Upper lobe of left lung (tissue), 6 donors: ENCODE measurements at places on chromosomes 5 and 9.

DNA sequence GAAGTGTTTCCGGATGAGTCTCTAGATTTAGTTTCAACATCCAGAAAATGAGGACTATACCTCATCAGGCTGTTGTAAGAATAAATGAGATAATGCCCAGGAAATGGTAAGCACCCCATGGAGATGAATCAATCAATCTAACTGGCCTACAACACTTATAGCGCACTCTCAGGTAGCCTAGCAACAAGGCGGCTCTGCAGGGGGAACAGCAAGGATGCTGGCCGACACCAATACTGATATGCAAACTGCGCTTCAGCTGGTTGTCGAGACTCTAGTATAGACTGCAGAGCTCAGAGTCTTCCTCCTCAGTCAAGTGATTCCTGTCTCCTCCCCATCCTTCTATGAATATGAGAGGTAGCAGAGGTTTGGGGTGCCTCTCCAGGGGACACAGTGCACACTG is 218.8 kb upstream of the WWC1 start:
- no peak for DNase-seq

DNA sequence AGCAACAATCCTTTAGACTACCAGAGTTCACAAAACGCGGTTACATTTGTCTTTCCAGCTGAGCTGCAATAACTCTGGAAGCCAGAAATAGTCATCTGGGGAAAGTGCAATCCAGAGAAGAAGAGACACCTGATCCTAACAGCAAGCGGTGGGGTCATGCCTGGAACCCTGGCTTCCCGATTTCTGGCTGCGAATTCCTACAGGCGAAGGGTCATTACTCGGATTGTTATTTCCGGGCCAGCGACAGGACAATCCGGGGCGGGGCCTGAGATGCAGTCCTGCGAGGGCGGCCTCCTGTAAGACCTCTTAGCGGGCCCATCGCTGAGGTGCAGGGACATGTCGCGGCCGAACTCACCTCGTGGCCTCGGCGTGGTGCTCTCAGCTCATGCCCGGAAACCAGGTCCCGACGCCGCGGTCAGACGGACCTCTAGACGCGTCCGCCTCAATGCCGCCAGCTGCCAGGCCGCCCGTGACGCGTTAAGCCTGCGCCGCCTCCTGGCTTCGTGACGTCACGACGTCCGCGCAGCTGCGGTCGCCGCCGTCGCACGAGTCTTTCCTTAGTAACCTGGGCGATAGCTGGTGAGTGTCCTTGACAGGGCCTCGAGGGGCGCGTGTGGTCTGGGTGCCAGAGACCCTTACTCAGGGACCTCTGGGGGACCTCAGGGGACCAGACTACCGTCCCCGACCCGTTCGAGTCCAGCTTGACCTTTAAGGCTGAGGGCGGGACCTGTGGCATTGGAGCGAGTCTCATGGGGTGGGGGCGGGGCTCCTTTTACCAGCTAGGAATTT is at the start of the genes MRRF and RBM18:
Gene MRRF, plus strand, starts transcription at position 523 of the 789 bp plus-strand sequence. CDS start 6,010 bp downstream, outside the sequence.
Gene RBM18, minus strand, starts transcription at position 481 of the 789 bp plus-strand sequence. CDS start 3,348 bp downstream, outside the sequence.
- peak; percentile 99 for DNase-seq

- no peak for DNase-seq
These were observed 38.0 kb downstream of the VAV2 start for GRCh38 chr9:133953976-133954709.

DNA sequence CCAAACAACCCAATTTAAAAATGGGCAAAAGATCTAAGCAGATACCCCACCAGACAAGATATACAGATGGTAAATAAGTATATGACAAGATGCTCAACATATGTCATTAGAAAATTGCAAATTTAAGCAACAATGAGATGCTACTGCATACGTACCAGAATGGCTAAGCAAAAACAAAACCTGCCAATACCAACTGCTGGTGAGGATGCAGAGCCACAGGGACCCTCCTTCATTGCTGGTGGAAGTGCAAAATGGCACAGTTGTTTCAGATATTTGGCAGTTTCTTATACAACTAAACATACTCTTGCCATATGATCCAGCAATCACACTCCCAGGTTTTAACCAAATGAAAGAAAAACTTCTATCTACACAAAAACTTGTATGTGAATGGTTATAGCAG is 178.9 kb downstream of the BARX1 start:
- no peak for DNase-seq

GRCh38 chr9:120936764-120937122 is 10.1 kb upstream of the TRAF1 start:
- no peak for DNase-seq

GRCh38 chr9:111566234-111566633 is 33.2 kb downstream of the PTGR1 start:
- no peak for DNase-seq

DNA sequence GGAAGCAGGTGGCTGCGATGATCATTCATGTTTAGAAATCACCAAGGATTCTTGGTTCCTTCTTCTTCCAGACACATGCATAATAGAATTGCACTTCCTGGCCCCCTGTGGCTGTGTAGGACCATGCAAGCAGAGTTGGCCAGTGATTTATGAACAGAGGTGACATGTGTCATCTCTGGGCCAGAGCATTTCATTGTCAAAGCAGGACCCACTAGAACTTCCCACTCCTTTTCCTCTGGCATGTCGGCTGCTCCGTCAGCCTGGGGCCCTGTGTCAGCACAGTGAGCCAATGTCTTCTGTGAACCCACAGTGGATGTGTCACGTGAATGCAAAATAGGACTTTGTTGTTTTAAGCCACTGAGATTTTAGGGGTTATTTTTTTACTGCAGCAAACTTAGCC is 59.2 kb downstream of the HSD17B3 start:
- no peak for DNase-seq

DNA sequence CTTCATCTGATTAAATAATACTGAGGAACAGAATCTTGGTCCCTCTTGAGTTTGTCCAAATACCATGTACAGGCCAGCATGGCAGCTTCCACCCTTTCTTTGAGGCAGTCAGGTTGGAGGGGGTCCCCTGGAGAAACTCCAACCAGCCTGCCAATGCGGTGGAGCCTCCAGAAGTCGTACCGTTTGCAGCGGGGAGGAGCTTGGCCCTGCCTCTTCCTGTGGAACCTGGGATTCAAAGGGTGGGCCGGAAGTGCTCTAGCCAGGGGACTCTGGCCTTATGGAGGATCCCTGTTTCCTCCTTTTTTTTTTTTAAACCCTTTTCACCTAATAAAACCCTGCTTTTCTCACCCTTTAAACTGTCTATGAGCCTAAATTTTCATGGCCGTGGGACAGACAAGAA is 216.3 kb upstream of the ZNF608 start:
- no peak for DNase-seq

DNA sequence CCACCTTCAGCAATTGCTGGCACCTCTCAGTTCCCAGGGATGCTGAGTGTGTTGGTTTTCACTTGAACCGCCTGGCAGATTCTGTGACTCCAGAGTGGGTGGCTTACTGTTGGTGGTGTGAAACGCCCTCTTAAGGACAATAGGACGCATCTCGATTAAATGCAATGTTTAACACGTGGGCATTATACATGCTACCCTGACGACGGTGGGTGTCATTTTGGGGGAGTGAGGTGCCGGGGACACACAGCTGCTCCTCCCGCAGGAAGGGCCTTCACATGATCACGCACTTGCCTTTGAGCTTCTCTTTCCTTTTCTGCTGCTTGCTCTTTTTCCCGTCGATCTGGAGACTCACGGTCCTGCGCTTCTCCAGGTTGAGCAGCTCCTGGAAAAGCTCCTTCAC is 29.7 kb downstream of the DIRAS2 start:
- DNase-seq, result no peak

DNA sequence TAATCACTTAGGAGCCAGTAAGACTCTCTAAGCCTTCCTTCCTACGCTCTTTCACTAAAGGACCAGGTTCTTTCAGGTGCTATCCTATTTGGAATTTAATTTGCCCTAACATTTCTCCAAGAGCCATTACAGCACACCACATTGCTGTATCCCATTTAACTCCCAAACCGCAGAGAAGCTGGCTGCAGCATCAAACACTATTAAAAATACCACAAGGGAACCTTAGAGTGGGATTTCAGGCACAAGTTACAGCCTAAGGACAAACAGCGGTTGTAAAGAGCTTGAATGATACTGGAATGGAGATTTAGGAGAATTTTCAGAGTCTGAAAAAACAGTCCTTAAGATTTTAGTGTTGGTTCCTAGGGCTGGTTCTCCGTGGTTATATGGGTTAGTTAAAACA is 566.4 kb downstream of the RAB3C start:
- no peak for DNase-seq

DNA sequence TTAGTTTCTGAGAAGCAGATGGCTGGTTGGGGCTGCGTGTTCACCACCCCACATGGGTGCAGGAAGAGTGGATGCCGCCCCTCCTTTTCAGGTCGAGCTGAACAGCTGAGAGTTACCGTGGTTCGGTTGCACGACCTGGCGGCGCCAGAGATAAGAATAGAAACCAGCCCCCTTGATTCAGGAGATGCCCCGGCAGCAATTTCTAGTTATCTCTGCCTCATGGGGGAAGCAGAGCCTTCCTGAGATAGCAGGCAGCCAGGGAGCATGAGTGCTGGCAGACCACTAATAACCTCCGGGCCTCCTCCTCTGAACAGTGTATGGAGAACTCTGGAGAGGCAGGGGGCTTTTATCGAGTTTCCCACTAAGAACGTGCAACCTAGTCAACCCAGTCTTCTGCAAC is 177.8 kb downstream of the NSG2 start:
- no peak for DNase-seq

GRCh38 chr5:107778647-107779046 is 107.9 kb upstream of the EFNA5 start:
- DNase-seq, result no peak

GRCh38 chr5:176471098-176471497 is 22.9 kb downstream of the FAF2 start:
- no peak for DNase-seq

GRCh38 chr5:149206524-149207141 is 65.0 kb upstream of the AFAP1L1 start:
- DNase-seq, result no peak

DNA sequence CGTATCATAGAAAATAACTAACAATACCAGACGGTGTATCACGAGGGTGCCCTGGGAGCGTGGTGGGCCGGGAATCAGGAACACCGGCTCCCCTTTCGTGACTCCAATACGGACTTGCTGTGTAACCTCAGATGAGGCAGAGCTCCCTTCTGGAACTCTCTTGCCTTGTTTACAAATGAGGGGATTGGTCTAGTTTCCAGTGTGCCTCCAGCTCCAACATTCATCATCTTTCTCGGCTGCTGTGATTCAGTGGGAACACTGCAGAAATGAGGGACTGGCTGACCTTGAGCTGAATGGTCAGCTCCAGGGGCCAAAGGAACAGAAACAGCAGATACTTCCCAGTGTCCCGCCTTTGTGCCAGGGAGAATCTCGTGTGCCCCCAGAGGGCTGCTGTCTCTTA is 22.6 kb upstream of the TGFBI start:
- DNase-seq, result no peak

DNA sequence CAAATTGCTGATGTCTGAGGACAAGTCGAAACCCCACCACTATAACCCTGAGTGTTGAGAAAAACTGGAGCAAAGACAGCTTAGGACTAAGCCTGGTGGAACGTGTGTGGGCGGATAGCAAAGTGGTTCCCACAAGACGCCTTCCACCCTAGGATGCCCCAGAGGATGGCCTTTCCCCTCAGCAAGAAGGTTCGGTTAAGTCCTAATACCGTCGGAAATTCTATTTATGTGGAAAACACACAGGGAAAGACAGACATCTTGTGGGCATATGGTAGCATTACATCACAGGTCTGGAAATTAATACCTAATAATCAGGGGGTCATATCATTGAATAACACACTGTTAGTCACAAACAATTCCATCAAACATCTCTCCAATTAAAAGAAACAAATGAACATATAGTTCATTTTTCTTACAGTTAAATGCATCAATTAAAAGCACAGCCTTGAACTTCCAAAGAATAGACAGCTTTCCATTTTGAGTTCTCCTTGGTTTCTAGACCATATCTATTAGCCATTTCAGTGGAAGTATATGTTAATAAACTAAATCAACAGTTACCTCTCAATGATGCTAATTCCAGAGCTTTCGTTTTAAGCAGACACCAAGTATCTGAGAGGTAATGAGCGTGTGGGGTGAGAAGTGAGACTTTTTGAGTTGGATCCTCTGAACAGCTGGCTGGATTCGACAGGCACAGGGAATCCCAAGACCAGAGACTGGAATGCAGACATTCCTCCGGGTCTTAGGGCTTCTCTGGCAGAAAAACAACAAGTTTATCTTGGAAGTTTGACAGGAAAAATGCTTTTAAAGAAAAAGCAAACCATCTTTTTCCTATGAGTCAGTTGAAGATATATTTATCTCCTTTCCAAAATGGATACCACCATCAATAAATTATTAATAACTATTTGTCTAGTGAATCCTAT is 2.9 kb upstream of the ICE1 start:
- no peak for DNase-seq

GRCh38 chr5:8700222-8700621 is 831.3 kb downstream of the MTRR start:
- DNase-seq, result no peak

- no peak for DNase-seq
These were observed 88.7 kb downstream of the RAPGEF1 start for GRCh38 chr9:131651160-131651559.

- no peak for DNase-seq
These were observed 26.0 kb downstream of the BDP1 start for GRCh38 chr5:71481441-71481840.

DNA sequence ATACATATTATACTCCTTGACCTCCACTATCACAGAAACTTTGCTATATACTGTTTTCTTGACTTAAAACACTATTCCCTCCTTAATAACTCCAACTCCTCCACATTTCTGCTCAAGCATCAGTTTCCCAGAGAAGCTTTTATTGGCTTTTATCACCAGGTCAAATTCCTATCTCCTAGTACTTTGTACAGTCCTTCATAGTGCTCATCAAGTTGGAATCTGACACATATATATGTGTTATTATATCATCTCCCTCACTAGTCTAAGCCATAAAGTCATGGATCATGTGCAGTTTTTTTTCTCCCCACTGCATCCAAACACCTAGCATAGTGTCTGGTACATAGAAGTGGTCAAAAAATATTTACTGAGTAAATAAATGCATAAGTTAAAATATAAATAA is 59.1 kb downstream of the BHMT start:
- DNase-seq, result no peak

DNA sequence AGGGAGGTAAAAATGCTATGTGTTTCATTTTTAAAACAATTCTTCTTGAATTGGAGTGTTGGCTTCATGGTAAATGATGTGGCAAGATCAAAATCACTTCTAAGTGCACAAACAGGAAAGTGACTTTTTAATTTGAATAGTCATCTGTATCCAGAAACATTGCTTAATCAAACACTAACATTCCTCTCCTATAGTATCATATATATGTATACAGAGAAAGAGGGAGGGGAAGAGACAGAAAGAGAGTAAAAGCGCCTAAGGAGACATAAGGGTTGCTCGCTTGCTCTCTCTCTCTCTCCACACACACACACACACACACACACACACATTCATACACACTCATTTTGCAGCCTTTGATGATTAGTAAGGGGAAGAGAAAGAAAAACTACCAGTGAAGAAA is 95.4 kb upstream of the PRDM9 start:
- DNase-seq, result no peak

- no peak for DNase-seq
These were observed 278.0 kb downstream of the DRD1 start for GRCh38 chr5:175166026-175166425.
